ENCODE measurements at places on chromosomes 12 and 14.
A peak's percentile ranks its signal among the peaks of the same experiment; 100 is the strongest.

- DNase-seq, result no peak
Measured at GRCh38 chr14:23129759-23130316, 10.8 kb upstream of the CEBPE start.

- DNase-seq, result no peak
Measured at GRCh38 chr14:53526200-53526599, 373.1 kb upstream of the DDHD1 start.

GRCh38 chr14:99387880-99388279, 92.8 kb downstream of the SETD3 start:
- DNase-seq, result no peak

DNA sequence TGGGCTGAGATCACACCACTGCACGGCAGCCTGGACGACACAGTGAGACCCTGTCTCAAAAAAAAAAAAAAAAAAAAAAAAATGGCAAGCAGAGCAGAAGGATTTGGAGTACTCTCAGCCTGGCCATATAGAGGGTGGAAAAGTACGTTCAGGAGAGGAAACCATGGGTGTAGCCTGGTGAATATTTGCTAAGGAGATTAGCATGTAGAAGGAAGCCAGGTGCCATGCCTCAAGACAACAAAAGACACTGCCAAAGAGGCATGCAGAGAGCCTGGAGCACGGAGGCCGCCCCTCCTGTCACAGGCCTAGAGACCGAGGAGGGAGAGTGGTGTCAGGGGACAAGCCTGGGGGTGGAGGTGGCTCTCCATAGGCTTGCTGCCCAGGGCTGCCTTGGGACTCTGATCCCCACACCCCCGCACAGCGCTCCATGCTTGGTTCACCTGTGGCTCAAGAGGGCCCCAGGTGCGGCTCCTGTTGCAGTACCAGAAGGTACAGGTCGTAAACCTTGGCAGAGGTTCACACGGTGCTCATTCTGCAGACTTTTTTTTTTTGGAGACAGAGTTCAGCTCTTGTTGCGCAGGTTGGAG, 27.9 kb upstream of the DEGS2 start:
- DNase-seq, result no peak

DNA sequence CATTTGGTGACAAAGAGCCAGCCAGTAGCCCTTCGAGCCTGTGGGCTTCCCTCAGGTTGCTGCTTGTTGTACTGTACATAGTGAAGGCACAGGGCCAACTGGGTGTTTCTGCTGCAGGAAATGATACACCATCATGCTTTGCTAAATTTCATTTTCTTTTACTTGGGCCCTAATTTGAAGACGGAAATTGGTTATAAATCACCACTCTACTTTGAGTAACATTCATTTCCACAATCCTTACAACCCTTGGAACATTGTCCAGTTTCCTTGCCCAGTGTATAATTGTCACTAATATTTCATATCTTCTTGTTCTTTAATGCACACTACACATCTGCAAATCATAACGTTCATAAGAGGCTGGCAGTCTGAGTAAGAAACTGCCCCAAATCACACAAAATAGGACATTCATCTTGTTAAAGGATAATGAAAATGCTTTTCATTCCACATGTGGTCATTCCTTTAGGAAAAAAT, 30.2 kb downstream of the MSRB3 start:
- DNase-seq, result peak; percentile 50

DNA sequence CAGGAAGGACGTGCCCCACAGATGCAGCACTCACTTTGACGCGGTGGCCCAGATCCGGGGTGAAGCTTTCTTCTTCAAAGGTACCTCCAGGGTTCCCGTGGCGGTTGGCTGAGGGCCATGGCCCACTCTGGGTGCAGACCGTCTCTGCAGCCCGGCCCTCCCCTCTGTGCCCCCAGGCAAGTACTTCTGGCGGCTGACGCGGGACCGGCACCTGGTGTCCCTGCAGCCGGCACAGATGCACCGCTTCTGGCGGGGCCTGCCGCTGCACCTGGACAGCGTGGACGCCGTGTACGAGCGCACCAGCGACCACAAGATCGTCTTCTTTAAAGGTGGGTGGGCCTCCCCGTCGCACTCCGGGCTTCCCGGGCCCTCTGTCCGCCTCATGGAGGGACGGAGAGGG, 16.9 kb downstream of the MMP17 start:
- DNase-seq, result no peak

Measured in cardiac fibroblast (primary cell).